Stimulated activated CD4-positive, alpha-beta T cell treated with anti-CD3 and anti-CD28 coated beads, Interleukin-2, amount 100 ng/mL, for 24 hours (primary cell): ENCODE measurements at places on chromosomes 1 and 21.

DNA sequence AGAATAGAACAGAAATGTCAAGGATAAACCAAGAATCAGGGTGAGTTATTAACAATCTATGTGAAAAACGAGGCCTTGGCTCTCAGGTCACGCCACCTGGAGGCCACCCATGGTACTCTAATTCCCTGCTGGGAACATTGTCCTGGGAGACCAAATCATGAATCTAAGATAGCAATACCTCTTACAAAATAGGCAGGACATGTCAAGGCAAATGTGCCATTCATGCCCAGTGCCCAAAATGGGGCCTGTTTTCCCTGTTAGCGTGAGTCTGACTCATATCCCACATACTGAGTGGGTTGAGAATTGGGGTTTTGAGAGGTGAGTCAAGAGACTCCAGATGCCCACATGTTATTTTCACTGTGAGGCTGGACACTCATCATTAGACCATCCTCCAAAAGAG lies 380.8 kb downstream of the HHIPL2 start:
- DNase-seq = no peak

- no peak for DNase-seq
Observed at GRCh38 chr1:62241371-62242131, 46.9 kb downstream of the L1TD1 start.

- no peak for DNase-seq
Observed at GRCh38 chr1:212315907-212316306, 30.7 kb downstream of the PPP2R5A start.

GRCh38 chr1:35931446-35932157 lies 697 bp downstream of the AGO3 start:
- DNase-seq = no peak

GRCh38 chr1:66850989-66851388 lies 49.9 kb upstream of the INSL5 start:
- DNase-seq = no peak

GRCh38 chr1:205744403-205744802 lies 5.6 kb downstream of the NUCKS1 start:
- DNase-seq = no peak

- DNase-seq = no peak
Observed at GRCh38 chr1:176517484-176517883, 54.5 kb downstream of the PAPPA2 start.

DNA sequence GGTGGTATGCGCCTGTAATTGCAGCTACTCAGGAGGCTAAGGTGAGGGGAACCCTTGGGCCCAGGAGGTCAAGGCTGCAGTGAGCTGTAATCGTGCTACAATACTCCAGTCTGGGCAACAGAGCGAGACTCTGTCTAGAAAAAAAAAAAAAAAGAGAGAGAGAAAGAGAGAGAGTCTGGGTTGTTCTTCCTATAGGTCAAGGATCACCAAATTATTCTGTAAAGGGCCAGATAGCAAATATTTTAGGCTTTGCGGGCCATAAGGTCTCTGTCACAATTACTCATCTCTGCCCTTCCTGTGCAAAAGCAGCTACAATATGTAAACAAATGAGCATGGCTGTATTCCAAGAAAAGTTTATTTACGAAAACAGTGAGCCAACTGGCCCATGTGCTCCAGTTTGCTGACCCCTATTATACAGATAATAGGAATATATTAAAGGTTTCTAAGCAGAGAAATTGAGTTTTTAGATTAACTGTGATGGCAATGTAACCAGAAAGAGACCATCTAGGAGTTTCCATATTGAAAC lies 2.1 kb downstream of the SASS6 start:
- DNase-seq = no peak

GRCh38 chr1:248695451-248696132 lies 7.0 kb downstream of the OR14I1 start:
- no peak for DNase-seq

- DNase-seq = no peak
Observed at GRCh38 chr1:208942394-208943130, 641.0 kb upstream of the CAMK1G start.

DNA sequence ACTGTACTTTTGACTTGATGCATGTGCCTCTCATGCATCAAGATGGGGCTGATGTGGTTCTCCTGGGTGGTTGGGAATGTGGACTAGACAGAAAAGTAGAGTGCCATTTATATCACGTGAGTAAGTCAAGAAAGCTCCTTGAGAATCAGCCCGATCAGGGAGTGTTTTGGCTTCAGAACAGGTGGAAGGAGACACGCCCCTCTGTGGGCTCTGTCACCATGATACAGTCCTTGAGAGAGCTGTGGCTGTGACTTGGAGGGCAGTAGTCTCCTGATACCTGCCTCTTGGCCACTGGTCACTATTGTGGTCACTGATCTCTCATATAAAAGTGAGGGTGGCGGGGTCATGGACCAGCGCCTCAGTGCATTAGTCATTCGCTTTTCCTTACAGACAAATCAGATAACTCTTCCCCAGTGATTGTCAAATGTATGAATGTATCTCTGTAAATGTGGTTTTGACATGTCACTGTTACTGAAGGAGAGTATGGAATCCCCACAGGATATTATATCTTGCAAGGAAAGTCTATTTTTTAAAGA lies 8.9 kb upstream of the C4BPB start:
- no peak for DNase-seq

GRCh38 chr21:46613391-46613790 lies 8.5 kb upstream of the S100B start:
- no peak for DNase-seq

GRCh38 chr1:192698731-192699130 lies 62.8 kb downstream of the RGS13 start:
- DNase-seq = no peak

DNA sequence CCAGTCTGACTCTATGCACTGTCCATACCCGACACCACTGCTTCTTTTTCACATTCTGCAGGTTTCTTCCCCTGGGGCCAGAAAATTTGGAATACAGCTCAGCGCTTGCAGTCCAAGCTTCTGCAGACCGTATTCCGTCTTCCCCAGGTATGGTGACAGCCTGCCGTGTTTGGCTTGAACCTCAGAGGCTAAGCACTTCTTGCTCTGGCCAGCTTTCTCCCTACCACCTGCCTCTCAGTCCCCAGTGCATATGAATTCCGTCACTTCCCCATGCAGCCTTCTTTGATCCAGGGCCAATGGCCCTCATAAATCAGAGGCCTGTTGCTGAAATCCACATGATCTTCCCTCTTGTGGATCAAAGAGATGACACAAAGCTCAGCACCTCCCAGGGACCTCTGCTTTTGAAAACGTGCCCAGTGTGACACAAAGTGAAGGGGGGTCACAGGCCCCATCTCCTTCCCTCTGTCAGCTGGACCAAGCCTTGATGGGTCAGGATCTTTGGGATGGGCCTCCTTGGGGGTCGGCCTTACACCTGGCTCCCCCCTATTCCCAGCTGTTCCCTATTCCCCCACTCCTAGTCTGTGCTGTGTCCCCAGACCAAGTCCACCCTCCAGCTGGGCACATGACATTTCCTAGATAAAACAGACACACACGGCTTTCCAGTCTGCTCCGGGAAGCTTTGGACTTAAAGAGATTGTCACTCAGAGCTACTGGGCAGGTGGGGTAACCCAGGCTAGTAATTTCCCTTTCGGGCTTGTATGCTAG lies 66.6 kb downstream of the HMGB4 start:
- no peak for DNase-seq

DNA sequence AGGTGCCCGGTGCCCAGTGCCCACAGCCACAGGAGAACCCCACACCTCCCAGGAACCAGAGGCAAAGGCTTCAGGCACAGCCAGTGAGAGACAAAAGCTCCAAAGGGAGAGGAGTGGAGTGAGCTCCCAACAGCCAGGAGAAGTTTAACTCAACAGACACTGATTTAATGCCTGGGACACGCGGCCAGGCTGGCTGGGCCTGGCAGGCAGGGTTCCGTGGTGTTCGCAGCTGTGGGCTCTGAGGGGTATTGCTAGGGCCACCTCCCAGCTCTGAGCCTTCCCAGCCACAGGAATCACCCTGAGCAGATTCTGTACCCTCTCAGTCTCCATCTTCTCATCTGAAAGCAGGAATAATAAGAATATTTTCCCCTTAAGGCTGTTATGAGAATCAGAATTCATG lies 222.5 kb downstream of the NPHP4 start:
- DNase-seq = no peak

GRCh38 chr1:159007726-159008125 lies 2.0 kb upstream of the IFI16 start:
- DNase-seq = no peak

DNA sequence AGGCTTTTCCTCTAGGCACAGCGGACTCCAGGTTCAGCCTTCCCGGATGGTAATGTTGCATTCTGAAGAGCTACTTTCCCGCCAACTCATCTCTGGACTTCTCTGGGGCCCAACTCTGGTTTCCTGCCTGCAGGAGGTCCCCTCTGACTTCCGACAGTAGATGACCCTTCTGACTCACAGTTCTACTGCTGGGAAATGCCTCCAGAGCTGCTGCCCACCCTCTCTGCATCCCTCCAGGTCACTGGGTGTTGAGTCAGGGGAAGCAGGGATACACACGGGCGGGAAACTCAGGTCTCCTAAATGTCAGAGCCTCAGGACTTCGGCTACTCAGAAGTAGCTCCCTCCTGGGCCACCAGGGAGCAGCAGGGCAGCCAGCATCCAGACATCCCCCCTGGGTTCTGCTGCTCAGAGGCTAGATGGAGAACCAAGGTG lies 2.1 kb upstream of the KIF21B start:
- DNase-seq = peak; percentile 28

DNA sequence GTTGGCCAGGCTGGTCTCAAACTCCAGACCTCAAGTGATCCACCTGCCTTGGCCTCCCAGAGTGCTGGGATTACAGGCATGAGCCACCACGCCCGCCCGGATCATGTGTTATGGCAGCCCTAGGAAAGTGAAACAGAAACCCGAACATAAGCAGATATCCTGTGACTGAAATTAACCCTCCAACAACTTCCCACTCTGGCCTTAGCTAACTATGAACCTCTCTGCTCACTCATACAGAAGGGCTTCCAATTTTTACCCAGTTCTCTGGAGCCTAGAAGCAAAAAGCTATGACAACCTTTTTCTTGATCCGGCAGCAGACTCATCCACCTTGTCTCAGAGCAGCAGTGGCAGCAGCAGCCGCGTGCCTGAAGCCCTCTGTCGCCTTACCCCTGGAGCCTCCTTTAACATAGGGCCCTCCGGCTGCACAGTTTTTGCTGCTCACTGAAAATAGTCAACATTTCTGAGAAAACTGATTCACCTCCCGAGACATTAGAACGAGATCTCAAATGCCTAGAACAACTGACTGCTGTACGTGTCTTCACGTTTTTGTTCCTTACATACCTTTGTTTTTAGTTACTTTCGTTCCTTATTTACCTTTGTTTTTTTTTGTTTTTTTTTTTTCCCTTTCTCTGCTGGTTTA lies 9.3 kb downstream of the CBR1 start:
- peak; percentile 50 for DNase-seq

- DNase-seq = no peak
Observed at GRCh38 chr1:112788561-112788960, 73.4 kb upstream of the PPM1J start.

GRCh38 chr1:9453375-9453774 lies 85.9 kb upstream of the SLC25A33 start:
- no peak for DNase-seq

DNA sequence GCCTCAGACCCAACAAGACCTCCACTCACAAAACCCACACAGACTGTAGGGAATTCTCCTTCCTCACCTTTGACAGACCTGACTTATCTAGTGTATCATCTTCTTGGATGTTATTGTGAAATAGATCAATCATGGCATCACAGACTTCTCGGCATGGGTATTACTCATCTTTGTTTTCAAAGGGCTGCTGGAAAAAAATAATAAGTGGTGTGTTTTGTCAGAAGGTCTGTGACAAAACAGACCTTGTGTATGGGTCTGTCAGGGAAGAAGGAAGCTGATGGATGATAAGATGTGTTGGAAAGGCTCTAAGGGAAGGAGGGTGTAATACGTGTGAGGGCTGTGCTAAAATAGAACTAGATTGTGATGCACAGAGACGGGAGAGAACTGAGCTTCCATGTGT lies 13.9 kb upstream of the S100A7 start:
- DNase-seq = no peak

- DNase-seq = peak; percentile 35
Observed at GRCh38 chr1:27099587-27100334, 55.2 kb downstream of the SLC9A1 start.

GRCh38 chr1:143643148-143643885 lies 328.5 kb downstream of the FAM72C start:
- DNase-seq = no peak

DNA sequence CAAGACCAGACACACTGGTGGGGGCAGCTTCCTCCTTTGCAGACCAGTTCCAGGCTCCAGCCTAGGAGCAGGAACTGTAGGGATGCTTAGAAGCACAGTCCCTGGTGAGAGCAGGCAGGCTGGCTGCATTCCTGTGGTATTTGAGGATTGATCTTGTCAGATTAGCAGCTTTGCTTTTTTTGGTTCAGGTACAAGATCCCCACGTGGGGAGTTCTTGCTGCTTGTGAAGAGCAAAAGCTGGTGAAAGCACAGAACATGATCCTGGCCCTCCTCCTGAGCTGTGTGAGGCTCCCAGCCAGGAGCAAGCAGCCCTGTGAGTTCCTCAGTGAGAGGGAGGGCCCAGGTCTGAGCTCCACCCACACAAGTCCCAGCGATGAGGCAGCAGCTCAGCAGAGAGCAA lies 75.3 kb upstream of the ARTN start:
- no peak for DNase-seq

- DNase-seq = no peak
Observed at GRCh38 chr21:39562791-39563770, 49.7 kb upstream of the B3GALT5 start.

- no peak for DNase-seq
Observed at GRCh38 chr1:55384637-55385036, 169.5 kb upstream of the USP24 start.

- DNase-seq = no peak
Observed at GRCh38 chr1:1900883-1901640, 10.2 kb upstream of the GNB1 start.

DNA sequence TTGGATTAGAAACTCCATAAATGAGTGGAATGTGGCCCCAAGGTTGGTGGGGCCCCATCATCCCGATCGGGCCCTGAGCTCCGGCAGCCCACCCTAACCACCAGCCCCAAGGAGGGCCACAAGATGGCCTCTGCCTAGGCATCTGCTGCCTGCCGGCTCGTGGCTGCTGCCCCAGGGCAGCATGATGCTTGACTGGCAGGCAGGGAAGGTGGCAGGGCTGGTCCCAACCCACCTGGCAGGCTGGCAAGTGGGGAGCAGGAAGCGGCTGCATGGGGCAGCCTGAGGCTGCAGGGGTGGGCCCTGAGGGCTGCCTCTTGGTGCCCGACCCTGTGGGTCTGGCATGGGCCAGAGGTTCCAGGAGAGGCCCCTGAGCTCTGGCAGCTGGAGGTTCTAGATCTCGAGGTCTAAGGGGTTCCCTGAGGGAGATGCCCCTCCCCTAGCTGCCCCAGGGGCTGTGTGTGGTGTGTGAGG lies 760 bp upstream of the GJC2 start:
- no peak for DNase-seq

DNA sequence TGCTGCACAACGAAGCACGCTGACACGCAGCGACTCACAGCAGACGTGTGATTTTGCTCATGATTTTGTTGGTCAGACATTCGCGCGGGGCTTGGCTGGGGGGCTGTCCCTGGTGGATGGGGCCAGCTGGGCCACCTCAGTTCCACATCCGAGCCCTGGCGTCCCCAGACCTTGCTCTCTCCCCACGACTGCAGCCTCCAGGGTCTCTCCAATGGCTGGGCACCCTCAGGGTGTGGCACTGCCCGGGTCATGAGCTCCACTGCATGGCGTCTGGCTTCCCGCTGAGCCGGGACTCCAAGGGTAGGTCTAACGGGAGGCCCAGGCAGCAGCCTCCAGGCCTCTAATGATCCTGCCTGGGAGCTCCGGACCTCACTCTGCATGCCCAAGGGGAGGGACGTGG lies 173.0 kb upstream of the AJAP1 start:
- DNase-seq = no peak
